ENCODE measurements at places on chromosomes 4 and X.

DNA sequence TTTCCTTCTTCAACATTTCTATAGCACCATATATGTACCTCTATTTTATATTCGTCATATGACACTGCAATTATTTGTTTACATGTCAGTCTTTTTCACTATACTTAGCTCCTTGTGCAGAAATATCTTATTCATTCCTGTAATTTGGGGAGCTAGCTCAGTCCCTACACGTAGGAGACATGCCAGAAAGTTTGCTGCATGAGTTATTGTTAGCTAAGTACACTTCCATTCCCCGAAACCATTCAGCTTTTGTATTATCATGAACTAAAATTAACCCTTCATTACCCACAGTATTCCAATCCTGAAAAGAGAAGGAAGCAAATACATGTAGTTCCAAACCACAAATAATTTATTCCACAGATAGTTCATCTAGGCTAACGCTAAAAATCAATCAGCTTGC lies 10.2 kb downstream of the CBR4 start:
- no peak for DNase-seq

GRCh38 chr4:72376901-72377300 lies 192.1 kb downstream of the ADAMTS3 start:
- DNase-seq, result no peak

DNA sequence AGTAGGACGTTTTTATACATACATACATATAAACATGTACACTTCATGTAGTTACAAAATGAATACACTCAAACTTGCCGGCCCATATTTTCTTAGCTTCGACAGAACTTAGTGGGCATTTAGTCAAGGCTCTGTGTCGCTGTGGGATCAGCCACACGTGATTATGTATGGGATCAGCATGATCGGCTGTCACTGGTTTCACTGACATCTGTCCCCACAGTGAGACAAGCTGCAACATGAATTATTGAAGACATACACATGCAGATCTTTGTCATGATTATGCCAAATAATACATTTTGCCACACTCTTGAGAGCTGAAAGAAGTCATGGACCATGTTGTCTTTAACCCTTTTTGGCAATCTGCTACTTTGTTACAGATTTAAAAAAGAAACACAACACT lies 38.2 kb upstream of the NAA11 start:
- DNase-seq, result no peak

GRCh38 chr4:56424697-56425514 lies 10.5 kb downstream of the PPAT start:
- DNase-seq, result peak; percentile 32

DNA sequence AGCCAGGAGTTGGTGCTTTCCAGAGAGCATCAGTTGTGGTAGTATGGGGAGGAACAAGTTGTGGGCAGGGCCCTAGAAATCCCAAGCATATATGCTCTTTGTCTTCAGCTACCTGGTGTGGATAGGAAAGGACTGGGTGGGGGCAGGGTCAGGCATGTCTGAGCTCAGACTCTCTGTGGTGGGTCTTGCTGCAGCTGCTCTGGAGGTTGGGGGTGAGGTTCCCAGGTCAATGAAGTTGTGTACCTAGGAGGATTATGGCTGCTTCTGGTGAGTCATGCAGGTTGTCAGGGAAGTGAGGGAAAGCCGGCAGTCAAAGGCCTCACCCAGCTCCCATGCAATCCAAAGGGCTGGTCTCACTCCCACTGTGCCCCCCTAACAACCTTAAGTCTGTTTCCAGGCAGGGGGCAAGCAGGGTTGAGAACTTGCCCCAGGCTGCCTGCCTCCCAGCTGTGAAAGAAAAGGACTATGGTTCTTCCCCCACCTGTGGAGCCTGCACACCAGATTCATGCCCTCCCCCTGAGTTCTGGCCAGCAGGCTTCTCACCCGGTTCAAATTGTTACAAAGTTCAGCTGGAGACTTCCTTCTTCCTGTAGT lies 30.4 kb upstream of the QRFPR start:
- DNase-seq, result no peak

GRCh38 chr4:185587427-185588161 lies 52.3 kb upstream of the PDLIM3 start:
- DNase-seq, result peak; percentile 84

- DNase-seq, result peak; percentile 26
These were observed 7.7 kb downstream of the AKAP17A start for GRCh38 chrX:1598876-1599790.

- DNase-seq, result no peak
These were observed 58.3 kb downstream of the PCGF3 start for GRCh38 chr4:763922-764321.

GRCh38 chrX:77484045-77484444 lies 36.9 kb downstream of the FGF16 start:
- no peak for DNase-seq
